Activated T-cell treated with anti-CD3 and anti-CD28 coated beads for 4 hours (primary cell): ENCODE measurements at places on chromosomes 3 and 15.

- no peak for DNase-seq
Observed at GRCh38 chr3:64157150-64158035, 67.9 kb downstream of the PRICKLE2 start.

GRCh38 chr3:461006-461405 is 264.4 kb downstream of the CHL1 start:
- DNase-seq: no peak

- DNase-seq: no peak
Observed at GRCh38 chr3:152331018-152331541, 62.4 kb downstream of the MBNL1 start.

DNA sequence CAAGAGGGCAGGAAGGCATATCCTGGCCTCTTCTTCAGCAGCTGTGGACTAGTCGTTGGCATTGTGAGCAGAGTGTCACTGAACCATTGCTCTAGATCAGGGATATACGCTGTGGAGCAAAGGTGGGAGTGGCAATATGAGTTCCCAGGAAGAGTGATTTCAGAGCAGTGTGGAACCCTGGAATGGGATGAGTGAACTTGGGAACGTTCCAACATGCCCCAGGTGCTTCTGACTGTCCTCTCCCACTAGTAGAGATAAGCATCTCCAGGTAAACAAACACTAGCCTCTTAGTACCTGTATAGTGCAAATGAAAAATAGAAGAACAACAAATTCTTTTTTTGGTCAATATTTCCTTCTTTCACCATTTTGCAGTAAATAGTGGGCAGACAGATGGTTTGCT is 123.6 kb upstream of the VEPH1 start:
- no peak for DNase-seq

- DNase-seq: no peak
Observed at GRCh38 chr3:162605651-162606204, 1109.1 kb downstream of the OTOL1 start.

DNA sequence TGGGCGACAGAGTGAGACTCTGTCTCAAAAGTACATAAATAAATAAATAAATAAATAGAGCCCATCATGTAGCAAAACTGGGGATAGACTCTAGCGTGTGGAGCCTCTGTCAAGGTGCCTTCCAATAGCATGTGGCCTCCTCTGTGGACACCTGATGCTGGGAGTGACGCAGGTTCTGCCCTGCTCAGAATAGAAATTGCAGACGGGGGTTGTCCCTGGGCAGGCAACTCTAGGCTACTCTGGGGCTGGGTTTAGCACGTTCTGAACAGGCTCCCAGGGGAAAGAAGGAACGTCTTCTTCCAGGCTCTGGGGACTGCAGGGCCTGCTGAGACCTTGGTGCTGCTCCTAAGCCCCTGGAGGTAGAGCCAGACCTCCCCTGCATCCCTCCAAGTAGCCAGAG is 65.3 kb downstream of the EPHB3 start:
- DNase-seq: no peak

DNA sequence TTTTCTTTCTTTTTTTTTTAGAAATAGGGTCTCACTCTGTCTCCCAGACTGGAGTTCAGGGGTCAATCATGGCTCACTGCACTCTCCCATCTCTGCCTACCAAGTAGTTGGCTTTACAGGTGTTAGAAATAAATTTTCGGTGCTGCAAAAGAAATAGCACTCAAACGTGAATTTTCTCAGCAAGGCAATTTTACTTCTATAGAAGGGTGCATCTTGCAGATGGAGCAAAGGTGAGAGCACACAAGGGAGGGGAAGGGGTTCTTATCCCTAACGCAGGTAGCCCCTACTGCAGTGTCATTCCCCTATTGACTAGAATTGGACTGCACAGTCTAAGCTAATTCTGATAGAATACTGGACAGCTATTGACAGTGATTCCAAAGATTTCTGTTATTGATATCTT is 6.8 kb upstream of the FBLN2 start:
- DNase-seq: no peak

DNA sequence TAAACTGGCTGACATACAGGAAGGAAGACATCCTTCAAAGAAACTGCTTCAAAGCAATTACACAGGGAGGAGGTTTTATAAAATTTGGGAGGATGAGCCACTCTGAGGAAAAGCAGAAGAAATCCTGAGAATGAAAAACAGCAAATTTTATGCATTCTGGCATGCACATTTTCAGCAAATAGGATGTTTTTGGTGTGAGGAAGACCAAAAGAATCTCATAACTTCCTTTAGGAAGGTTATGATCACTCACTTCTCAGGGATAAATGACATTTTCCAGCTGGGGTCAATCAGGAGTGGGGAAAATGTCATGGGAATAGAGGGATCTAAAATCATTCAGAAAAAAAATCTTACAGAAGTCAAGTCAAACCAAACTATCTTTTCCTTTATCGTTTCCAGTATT is 371.7 kb upstream of the CNTN6 start:
- DNase-seq: no peak

DNA sequence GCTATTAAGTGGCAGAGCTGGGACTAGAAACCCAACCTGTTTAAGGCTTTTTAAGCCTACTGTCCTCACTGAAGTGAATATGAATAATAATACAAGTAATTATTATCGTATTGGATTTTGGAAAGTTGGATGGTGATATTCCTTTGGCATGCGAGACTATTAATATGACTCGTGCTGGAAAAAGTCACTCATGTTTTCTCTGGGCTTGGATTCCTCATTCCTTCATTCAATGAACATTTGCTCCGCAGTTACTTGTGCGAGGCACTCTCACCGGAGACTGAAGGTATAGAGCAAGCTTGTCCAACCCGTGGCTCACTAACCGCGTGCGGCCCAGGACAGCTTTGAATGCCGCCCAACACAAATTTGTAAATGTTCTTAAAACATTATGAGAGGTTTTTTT is 694 bp downstream of the PLAAT1 start:
- DNase-seq: no peak

DNA sequence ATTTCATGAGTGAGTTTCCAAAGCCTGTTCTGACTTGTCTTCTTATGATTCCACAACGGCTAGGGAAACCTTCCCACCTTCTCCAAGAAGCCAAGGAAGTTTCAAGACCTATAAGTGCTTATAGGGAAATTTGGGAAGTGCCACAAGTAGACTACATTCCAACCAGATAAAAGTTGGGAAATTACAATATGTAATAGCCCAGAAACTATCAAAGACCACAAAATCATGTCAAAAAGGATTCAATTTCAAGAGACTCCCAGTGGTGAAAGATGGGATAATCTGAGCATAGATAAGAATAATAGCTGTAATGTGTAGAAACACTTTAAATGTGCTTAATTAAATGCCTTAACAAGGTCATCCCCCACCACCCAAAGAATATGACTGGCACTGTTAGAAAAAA is 169.2 kb upstream of the SLC2A2 start:
- DNase-seq: no peak

GRCh38 chr3:4950351-4950784 is 28.9 kb upstream of the BHLHE40 start:
- DNase-seq: no peak

DNA sequence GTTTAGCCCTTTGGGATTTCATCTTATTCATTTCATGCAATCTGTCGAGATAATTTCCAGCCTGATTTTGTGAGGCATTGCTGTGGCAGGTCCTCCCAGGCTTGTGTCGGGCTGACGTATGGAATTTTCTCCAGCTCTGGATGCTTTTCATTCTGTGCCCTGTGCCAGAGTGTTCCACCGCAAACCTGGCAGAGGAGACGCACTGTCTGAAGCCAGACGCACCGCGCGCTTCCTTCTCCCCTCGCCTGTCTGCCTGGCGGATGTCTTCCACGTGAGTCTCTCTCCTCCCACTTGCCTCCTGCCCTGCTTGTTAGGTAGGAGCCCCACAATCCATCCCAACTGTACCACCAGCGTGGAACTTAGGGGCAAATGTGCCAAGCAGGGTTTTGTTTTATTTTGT is 20.1 kb upstream of the GLCE start:
- no peak for DNase-seq

DNA sequence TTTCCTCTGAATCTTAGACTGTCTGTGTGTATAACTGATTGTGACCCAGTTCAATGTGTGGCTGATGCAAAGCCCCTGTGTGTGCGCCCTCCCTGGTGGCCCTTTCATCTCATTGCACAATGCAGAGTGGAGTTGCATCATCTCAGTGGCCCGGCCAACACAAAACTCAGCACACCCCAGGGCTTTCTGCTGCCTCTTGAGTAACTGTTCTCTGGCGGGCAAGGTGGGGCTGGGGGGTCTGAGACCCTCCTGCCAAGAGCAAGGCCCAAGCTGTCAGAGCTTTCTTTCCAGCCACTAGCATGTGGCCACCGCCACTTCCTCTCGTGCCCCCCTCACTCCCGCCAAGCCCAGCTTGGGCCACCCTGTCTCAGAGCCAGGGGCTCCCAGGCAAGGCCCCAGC is 80.7 kb upstream of the ALDH1L1 start:
- DNase-seq: no peak

GRCh38 chr3:194731506-194732073 is 45.9 kb downstream of the FAM43A start:
- no peak for DNase-seq

DNA sequence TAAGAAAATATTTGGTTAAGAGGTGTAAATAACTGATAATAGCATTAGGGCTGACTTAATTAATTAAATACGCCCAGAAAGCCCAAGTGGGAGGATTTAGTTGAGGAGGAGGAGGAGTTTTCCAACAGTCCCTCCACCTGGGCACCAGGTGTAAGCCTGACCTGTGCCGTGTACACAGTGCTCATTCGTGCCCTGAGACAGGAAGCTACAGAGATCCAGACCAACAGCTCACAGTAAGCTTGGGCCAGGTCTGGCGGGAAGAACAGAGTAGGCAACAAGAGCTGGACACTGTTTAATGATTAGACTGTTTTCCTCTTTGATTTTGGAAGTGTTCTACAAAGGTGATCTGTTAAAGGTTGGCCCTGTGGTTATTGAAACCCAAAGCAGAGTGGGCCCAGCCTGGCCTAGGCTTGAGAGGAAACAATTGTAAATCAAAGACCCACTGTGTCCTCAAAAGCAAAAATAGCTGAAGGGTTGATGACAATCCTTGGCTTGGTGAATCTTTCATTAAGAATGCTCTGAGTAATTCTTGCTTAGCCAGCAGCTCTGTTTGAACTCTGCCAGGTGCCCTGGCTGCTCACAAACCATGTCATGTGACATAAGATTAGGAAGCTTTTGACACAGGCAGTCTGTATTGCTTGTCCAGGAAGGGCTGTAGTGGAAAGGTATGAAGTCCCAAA is 13.8 kb downstream of the SQOR start:
- DNase-seq: no peak

DNA sequence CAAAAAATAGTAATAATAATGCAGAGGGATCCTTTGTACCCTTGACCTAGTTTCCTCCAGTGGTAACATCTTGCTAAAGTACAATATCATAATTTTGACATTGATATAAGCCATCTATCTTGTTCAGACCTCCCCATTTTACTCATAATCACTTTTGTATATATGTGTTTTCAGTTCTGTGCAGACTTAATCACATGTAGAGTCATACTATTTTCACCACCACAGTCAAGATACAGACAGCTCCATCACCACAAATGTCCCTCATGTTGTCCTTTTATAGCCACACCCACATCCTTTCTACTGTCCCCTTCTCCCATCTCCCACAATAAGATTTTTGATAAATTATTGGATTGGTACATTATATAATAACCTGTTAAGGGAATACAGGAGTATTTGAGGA is 25.4 kb downstream of the ZNF609 start:
- DNase-seq: no peak
